AG09309 (cell line): ENCODE measurements at places on chromosomes 2 and 18.

GRCh38 chr18:76678248-76678647, 144.1 kb upstream of the ZNF236 start:
- no peak for DNase-seq

DNA sequence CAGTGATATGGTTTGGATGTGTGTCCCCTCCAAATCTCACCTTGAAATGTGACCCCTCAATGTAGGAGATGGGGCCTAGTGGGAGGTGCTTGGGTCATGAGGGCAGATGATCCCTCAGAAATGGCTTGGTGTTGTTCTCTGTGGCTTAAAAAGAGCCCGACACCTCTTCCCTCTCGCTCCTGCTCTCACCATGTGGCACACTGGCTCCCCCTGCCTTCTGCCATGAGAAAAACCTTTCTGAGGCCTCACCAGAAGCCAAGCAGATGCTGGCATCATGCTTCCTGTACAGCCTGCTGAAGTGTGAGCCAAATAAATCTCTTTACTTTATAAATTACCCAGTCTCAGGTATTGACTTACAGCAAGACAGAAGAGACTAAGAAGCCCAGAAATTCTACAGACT, 357.1 kb downstream of the NRXN1 start:
- DNase-seq: no peak

- peak; percentile 32 for DNase-seq
These were observed 7.3 kb downstream of the ACMSD start for GRCh38 chr2:134845719-134846118.

- no peak for DNase-seq
These were observed 22.3 kb upstream of the C1QL2 start for GRCh38 chr2:119180892-119181291.

GRCh38 chr2:29206941-29207340, 91.7 kb downstream of the CLIP4 start:
- DNase-seq: no peak

GRCh38 chr2:68115965-68116364, 41.7 kb upstream of the PNO1 start:
- DNase-seq: no peak

DNA sequence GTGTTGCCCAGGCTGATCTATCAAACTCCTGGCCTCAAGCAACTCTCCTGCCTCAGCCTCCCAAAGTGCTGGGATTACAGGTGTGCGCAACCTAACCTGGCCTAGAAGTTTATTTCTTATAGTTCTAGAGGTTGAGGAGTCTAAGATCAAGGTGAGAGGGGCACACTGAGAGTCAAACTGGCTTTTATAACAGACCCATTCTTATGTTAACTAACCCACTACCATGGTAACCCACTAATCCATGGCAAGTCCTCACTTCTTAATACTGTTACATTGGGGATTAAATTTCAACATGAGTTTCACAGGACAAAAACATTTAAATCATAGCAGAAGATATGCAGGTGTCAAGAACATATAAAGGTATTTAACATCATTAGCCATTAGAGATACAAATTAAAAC, 50.6 kb downstream of the MDH1 start:
- no peak for DNase-seq

GRCh38 chr2:106664669-106665068, 177.5 kb downstream of the CD8B2 start:
- no peak for DNase-seq

DNA sequence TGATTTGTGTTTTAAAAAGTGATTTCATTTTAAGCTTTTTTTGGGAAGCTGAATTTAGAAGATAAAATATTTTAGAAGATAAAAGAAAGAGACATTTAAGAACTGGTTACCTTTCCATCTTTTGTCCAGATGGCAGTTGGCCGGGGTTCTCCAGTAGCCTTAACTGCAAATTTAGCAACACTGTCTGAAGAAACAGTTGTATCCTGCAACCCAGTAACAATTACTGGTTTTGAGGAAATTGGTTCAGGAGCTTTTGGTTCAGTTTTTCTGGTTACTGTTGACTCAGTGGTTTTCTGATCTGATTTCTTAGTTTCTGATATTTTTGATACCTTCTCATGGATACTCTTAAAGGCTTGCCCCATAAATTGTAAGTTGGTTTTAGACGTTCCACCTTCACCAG, 49.9 kb downstream of the PLEKHA3 start:
- no peak for DNase-seq

GRCh38 chr2:191632426-191632825, 45.5 kb upstream of the NABP1 start:
- DNase-seq: no peak

DNA sequence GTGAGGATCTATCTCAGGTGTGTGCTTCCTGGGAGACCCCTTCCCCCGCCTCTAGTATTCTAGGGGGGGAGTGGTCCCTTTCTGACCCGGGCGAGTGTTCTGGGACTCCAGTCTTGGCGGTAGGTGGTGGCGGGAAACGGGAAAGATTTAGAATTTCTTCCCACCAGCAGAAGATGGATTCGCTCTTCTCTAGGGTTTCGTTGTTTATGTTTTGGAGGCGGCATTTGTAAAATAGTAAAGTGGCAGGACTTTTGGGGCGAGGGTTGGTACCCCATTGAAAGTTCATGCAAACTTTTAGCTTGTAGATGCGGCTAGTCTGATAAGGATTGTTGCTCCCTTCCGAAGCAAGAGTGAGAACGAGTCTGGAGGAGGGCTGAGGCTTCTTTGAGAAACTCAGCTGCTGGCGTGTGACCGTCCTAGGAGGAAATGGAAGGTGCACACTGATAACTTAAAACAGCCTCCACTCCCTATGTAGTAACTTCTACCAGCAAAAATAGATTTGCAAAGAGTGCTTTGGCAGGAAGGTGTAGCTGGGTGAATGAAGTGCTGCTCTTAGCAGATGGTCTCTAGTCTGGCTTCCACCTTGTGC, 412 bp downstream of the GPD2 start:
- no peak for DNase-seq
